Skin of body (tissue), 3 donors: ENCODE measurements at places on chromosomes 16 and 17. TPM values are rescaled to one million over a fixed set of nuclear protein-coding genes. Genes with fewer than 3 reads are reported as not detected.

GRCh38 chr17:2689411-2690164, 22.0 kb downstream of the CLUH start:
- DNase-seq, result no peak

DNA sequence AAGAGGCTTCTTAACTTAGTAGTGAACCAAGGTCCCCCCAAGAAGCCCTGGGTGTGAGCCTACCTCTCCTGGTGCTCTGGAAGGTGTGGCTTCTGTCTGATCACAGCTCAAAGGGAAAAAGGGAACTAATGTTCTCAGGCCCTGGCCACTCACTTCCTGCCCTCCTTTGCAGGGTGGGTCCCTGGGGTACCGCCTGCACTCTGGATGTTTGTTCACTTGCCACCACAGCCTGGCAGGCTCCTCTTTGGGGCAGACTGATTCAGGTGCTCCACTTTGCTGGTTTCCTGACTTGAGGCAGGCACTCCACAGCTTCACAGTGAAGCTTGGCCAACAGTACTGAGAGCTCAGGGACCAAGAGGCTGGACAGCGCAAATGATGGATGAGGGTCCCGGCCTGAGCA, 5.9 kb upstream of the MYO15A start:
- no peak for DNase-seq

- no peak for DNase-seq
Measured at GRCh38 chr17:4998027-4998731, 429 bp downstream of the KIF1C start.

The CD300LB gene
- 0.59 TPM for total RNA-seq

- no peak for DNase-seq
Measured at GRCh38 chr16:6020162-6020985, 922.8 kb upstream of the EEF2KMT start.

DNA sequence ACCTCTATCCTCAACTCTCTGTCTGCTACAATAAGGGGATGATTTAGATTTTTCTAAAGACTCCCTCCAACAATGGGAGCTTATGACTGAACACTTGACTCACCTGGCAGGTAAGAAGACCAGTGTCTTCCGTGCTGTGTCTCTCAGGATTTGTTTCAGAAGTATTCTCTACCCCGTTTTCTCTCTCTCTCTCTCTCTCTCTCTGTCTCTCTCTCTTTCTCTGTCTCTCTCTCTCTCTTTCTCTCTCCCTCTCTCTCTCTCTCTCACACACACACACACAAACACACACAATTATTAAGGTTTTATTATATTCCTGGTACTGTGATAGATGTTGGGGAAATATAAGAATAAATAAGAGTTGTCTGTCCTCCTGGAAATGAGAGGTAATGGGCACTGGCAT, 263.9 kb downstream of the TOX3 start:
- DNase-seq, result no peak

The KRTAP2-3 gene
- total RNA-seq, result 0.30 TPM

DNA sequence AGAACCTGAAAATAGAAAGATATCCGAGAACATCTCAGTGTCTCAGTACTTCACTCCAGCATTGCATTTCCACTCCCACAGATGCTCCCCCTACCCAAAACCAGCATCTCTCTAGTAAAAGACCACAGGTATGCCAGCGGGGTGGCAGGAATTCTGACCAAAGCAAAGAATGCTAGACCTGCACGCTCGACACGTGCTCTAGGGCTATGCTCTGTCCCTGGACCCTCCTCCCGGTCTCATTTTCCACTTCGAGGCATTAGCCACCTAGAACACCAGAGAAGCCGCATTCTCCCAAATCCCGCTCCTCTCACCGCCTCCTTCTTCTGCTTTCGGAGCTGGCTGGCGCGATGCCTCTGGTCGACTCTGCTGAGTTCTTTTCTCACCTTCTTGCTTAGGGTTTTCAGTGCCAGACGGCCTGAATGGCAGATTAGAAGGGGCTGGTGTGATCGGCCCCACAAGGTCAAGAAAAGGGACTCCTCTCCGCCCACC, 487 bp downstream of the TSR1 start:
- DNase-seq, result no peak

- DNase-seq, result no peak
Measured at GRCh38 chr16:24993722-24994686, 21.2 kb downstream of the ARHGAP17 start.

GRCh38 chr17:74951680-74952421, 16.2 kb downstream of the OTOP3 start:
- no peak for DNase-seq

DNA sequence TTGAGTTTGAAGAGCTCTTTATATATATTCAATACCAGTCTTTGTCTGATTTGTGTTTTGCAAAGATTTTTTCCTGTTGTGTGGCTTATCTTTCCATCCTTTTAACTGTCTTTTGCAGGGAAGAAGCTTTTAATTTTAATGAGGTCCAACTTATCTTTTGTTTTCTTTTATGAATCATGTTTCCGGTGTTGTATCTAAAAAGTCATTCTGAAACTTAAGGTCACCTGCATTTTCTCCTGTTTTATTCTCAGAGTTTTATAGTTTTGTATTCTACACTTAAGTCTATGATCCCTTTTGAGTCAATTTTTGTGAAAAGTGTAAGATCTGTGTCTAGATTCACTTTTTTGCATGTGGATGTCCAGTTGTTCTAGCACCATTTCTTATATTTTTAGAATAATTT, 24.6 kb upstream of the COX10 start:
- DNase-seq, result no peak
